ENCODE measurements at places on chromosomes 7 and 10.

GRCh38 chr7:80916770-80917741 is 1.8 kb downstream of the SEMA3C start:
- no peaks in the 10 kb centered on the region for H3K4me1 ChIP-seq
- DNase-seq, result no peak
- peaks cover 9% of the 10 kb centered on the region for H3K27me3 ChIP-seq
- H3K36me3 ChIP-seq, result no peaks in the 10 kb centered on the region
- no peak overlapping the region for H3K4me3 ChIP-seq
- H3K27ac ChIP-seq, result no peak overlapping the region

DNA sequence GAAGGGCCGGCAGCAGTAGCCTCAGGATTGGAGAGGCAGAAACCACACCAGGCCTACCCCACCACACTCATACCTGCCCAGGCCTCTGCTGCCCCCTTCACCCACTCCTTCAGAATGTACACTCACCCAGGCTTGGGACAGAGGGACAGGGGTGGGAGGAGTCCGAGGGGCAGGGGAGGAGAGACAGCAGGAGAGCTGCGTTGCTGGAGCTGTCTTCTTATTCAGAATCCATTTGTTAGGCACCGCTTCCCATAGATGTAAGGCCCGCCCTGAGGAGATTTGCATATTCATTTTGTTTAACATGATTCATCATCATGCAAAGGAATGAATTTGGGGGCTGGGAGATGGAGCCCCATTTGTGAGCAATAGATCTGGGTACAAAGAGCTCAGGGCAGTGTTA is 156.7 kb downstream of the CDH23 start:
- no peak for DNase-seq
- H3K27me3 ChIP-seq, result peaks cover 28% of the 10 kb centered on the region
- no peak overlapping the region for H3K27ac ChIP-seq
- no peaks in the 10 kb centered on the region for H3K36me3 ChIP-seq
- H3K4me3 ChIP-seq, result no peak overlapping the region

DNA sequence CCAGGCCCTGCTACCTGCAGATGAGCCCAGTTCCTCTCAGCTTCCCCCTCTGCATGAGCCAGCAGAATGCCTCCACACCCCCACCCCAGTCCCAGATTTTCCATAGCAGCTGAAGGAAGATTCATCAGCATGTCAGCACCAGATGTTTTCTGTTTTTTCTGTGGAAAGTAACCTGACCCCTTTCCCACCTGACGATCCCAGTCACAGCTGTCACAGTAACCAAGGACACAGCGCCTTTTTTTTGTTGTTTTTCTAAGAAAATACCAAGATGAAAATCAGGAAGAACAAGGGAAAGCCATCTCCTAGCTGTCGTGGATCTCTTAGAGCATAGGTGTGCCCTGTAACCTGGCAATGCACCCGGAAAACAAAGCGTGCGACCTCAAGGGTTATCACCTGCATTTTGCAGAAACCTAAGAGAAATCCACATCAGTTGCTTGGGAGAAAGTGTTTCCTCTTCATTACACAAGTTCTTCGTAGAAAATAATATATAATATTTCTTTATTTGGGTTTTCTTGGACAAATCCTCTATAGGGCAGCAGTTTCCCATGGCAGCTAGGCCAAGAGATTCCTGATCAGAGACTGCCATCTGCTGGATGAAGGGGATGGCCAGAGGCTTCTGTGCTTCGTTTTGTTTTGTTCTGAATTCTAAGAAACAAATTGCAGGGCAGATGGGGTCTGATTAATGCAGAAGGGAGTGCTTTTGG is 401.9 kb downstream of the TNS3 start:
- H3K4me1 ChIP-seq, result no peaks in the 10 kb centered on the region
- no peak overlapping the region for H3K27ac ChIP-seq
- no peak for DNase-seq
- peaks cover 2% of the 10 kb centered on the region for H3K36me3 ChIP-seq

DNA sequence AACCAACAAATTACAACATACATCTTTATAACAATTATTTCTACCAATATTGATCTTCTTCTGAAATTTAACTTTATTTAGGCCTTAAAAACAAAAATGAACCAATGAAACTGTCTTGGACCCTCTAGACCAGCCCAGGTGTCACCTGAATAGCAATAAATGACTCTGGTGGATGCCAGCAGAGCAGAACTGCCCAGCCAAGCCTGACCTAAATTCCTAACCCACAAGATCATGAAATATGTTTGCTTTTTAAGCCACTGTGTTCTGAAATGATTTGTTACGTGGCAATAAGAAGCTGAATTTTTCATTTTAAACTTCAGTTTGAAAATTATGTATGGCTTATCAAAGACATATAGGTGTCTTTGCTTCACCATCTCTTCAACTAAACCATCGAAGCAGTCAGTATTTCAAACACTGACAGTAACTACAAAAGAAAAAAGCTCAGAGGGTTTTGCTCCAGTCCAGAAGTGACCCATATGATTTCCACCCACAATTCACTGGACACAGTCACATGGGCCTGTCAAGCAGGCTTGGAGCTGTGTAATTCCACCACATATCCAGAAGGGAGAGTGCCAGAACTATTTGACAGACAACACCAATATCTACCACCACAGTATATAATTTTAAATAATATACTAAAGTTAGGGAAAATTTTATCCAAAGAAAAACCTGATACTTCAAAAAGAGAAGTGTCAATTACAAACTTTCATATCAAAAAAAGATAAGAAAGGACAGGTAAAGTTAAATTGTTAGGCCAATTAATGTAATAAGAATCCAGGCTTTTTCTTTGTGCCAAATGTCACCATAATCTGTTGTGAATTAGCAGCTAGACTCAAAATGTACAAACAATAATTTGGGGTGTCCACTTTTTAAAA is 94.5 kb downstream of the KMT2C start:
- H3K27ac ChIP-seq, result no peak overlapping the region
- no peaks in the 10 kb centered on the region for H3K27me3 ChIP-seq
- peaks cover 57% of the 10 kb centered on the region for H3K4me1 ChIP-seq
- no peak for DNase-seq
- no peak overlapping the region for H3K4me3 ChIP-seq
- peaks cover 28% of the 10 kb centered on the region for H3K36me3 ChIP-seq

DNA sequence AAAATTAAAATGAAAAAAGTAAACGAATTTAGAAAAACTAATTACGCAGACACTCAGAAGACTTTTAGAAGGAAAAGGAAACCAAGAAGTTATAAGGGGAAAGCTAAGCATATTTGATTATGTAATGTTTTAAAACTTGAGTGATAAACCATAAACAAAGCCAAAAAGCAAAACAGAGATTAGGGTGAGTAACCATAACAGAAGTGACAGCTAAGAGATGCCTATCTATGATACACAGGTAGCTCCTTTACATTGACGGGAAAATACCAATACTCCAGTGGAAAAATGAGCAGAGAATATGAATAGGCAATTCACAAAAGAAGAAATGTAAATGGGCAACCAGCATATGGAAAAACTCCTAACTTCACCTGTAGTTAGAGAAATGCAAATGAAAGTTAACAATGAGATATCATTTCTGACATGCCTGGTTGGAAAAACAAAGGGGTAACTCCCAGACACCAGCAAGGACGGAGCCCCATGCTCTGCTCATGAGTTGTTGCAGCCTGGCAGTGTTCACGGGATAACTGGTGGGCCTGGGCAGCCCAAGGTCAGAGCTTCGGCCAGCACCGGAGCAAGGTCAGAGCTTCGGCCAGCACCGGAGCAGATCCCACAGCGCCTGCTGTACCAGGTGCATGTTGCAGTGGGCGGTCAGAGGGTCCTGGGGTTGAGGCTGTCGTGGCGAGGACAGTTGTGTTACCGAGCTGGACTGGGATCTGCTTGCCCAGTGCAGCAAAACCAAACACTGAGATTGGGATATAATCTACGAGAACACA is 58.9 kb downstream of the ALOX5 start:
- no peak overlapping the region for H3K4me3 ChIP-seq
- H3K27ac ChIP-seq, result peak overlapping the region; percentile 62
- peaks cover 18% of the 10 kb centered on the region for H3K4me1 ChIP-seq

- H3K36me3 ChIP-seq, result peaks cover 34% of the 10 kb centered on the region
- H3K4me3 ChIP-seq, result no peak overlapping the region
- DNase-seq, result no peak
- H3K27ac ChIP-seq, result no peak overlapping the region
- peaks cover 41% of the 10 kb centered on the region for H3K4me1 ChIP-seq
These were observed 3.0 kb upstream of the HOXA1 start for GRCh38 chr7:27098578-27099451.

GRCh38 chr7:30814700-30815387 is 43.6 kb downstream of the MINDY4 start:
- H3K27me3 ChIP-seq, result no peaks in the 10 kb centered on the region
- no peaks in the 10 kb centered on the region for H3K4me1 ChIP-seq
- no peak overlapping the region for H3K27ac ChIP-seq
- H3K4me3 ChIP-seq, result no peak overlapping the region
- H3K36me3 ChIP-seq, result no peaks in the 10 kb centered on the region
- DNase-seq, result no peak

DNA sequence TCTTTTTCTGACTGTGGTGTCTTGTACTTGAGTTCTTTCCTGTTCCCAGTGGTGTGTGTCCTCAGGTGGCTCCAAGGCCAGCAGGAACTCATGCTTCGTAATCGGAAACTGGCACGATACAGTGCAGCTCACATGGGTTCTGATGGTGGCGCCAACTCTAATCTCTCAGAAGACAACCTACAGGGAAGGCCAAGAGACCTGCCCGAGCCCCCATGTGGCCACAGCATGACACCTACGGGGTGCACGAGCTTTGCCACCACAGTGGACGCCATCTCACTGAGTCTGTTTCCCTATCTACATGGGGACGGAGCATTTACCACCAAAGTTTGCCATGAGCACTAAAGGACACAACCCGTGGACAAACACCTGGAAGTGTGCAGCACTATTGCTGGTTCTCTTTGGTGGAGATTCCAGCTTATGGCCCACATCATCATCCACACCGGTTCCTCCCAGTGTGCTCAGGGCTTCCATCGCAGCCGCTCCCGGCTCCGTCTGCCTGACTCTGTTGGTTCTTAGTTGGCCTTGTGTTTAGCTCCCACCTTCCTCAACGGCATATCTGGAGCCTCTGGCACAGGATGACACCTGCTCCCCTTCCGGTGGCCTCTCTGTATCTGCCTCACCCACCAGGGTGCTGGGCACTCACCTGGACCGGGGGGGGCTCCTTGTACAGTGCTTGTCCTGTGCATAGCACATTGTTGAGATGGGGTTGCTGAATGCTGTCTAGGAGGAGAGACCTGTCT is 586.6 kb upstream of the MKI67 start:
- H3K36me3 ChIP-seq, result no peaks in the 10 kb centered on the region
- no peaks in the 10 kb centered on the region for H3K4me1 ChIP-seq

- H3K27me3 ChIP-seq, result peaks cover 14% of the 10 kb centered on the region
- no peaks in the 10 kb centered on the region for H3K36me3 ChIP-seq
- H3K4me1 ChIP-seq, result no peaks in the 10 kb centered on the region
- DNase-seq, result no peak
- H3K27ac ChIP-seq, result no peak overlapping the region
- H3K4me3 ChIP-seq, result no peak overlapping the region
These were observed 174.7 kb upstream of the LYZL1 start for GRCh38 chr10:29114141-29114540.

GRCh38 chr7:37947138-37947940 is 26.9 kb downstream of the EPDR1 start:
- H3K27ac ChIP-seq, result no peak overlapping the region
- H3K4me1 ChIP-seq, result peaks cover 4% of the 10 kb centered on the region
- H3K36me3 ChIP-seq, result no peaks in the 10 kb centered on the region
- no peak for DNase-seq
- peaks cover 9% of the 10 kb centered on the region for H3K27me3 ChIP-seq
- H3K4me3 ChIP-seq, result no peak overlapping the region

- no peaks in the 10 kb centered on the region for H3K4me1 ChIP-seq
- no peak for DNase-seq
- H3K4me3 ChIP-seq, result no peak overlapping the region
- no peaks in the 10 kb centered on the region for H3K36me3 ChIP-seq
- H3K27ac ChIP-seq, result no peak overlapping the region
These were observed 97.6 kb downstream of the AASS start for GRCh38 chr7:122046402-122046801.

- peaks cover 25% of the 10 kb centered on the region for H3K4me1 ChIP-seq
- peaks cover 63% of the 10 kb centered on the region for H3K36me3 ChIP-seq
- H3K4me3 ChIP-seq, result no peak overlapping the region
- no peak for DNase-seq
- no peak overlapping the region for H3K27ac ChIP-seq
These were observed 2.4 kb downstream of the ZNF3 start for GRCh38 chr7:100079024-100079560.

DNA sequence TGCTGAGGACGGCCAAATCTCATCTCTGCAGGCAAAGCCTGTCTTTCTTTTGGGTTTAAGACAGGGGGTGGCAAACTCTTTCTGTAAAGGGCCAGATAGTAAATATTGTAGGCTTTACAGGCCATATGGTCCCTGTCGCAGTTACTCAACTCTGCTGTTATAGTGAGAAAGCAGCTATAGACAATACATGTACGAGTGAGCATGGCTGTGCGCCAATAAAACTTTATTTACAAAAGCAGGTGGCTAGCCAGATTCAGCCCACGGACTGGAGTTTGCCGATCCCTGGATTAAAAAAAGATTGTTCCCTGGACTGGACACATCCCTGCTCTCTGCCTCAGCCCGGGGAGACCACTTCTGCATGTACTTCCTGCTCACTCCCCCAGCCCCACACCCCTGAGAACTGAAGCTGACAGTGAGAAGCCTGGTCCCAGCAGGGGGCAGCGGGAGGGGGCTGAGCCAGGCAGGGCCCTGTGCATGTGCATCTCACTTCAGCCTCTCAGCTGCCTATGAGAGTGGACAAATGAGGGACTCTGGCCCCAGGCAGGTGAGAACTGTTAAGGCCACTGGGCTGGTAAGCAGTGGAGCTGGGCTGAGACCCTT is 392.4 kb downstream of the PLXNA4 start:
- DNase-seq, result no peak
- H3K4me3 ChIP-seq, result no peak overlapping the region
- no peak overlapping the region for H3K27ac ChIP-seq
- H3K36me3 ChIP-seq, result peaks cover 3% of the 10 kb centered on the region

DNA sequence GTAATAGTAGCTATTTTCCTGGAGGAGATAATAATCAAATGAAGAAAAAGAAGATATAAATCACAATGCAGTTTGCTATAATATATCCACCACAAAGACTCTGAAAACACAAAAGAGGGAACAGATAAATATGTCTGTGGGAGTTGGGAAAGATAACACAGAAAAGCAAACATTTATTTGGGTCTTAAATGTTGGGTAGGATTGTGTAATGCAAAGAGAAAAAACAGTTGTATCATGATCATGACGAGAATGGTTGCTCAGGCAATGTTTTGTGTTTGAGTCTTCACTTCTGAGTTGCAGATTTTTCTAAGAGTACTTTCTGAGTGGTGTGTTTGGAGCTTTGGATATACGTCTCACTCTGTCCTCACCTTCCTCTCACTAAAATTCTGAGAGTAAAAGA is 437.5 kb downstream of the TFEC start:
- H3K4me1 ChIP-seq, result no peaks in the 10 kb centered on the region
- H3K27ac ChIP-seq, result no peak overlapping the region
- no peaks in the 10 kb centered on the region for H3K36me3 ChIP-seq
- H3K27me3 ChIP-seq, result no peaks in the 10 kb centered on the region
- H3K4me3 ChIP-seq, result no peak overlapping the region
- DNase-seq, result no peak

DNA sequence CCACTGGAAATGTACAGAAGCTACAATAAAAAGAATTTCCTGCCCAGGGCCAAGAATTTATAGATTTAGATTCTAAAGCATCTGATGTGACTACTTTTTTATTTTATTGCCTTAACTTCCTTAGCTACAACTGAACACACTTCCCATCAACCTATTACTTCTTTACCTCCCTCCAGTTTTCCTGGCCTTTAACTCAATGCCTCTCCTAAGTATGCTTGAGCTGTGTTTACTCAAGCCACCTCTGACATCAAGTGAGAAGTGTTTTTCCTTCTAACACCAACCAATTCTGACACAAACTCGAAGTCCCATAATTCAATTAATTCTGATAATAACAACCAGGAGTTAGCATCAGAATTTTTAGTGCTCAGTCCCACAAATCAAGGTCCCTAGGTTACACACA is 170.0 kb downstream of the IMMP2L start:
- H3K4me3 ChIP-seq, result no peak overlapping the region
- no peaks in the 10 kb centered on the region for H3K27me3 ChIP-seq
- H3K36me3 ChIP-seq, result no peaks in the 10 kb centered on the region
- H3K27ac ChIP-seq, result no peak overlapping the region
